ENCODE measurements at places on chromosomes 3 and 15.

DNA sequence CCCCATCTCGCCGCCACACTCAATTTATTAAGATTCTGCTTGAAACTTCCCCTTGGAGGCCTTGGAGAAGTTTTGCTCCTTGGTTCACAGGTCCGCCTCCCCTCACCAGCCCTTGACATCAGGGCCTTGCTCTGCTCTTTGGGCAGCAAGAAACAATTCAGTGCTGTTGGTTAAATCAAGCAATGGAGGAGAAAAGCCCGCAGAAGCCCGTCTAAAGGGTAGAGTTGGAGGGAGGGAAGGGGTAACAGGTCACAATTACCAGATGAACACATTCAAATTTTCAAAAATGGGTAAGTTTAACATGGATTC is 429 bp downstream of the PARP9 start:
- DNase-seq, result peak; percentile 11

GRCh38 chr3:127569160-127569559 is 21.4 kb downstream of the TPRA1 start:
- DNase-seq, result no peak

DNA sequence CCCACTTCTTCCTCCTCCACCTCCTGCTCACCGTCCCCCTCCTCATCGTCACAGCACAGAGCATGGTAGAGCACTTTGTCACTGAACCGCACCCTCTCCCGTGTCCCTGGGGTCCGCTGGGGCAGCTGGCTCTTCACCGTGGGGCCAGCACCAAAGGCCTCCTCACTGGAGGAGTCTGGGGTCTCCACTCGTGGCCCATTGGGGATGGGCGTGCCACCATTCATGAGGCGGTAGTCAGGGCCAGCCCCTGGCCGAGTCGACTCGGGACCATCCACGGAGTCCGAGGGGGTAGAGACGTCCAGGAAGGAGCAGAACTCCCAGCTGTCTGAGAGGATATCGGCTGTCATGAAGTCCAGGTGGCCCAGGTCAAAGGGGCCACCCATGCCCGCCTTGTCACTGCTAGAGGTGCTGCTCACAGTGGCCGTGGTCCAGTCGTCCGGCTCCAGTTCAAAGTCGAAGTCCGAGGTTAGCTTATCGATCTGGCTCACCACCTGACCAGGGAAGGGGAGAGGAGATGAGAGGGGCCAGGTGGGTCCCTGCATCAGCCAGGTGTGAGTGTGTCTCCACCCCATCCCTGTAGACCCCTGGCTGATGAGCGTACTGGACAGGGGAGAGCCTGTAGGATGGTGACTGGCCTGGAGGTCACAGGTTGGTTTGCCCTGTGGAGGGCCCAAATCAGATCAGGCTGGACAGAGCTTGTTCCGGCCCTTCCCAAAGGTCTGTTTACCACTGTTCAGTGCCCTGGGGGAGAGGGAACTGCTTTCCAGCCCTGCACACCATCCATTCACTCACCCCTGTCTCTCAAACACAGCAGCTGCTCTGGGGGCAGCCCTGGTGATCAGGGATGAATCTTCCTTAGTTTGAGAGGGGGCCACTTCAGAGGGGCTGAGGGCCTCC is 12.8 kb downstream of the INSYN1 start:
- no peak for DNase-seq

GRCh38 chr15:78537266-78537905 is 2.9 kb upstream of the PSMA4 start:
- DNase-seq, result peak; percentile 19

GRCh38 chr3:114624047-114624445 is 330.2 kb downstream of the TIGIT start:
- peak; percentile 68 for DNase-seq

GRCh38 chr3:164467007-164467406 is 611.3 kb downstream of the SI start:
- no peak for DNase-seq

GRCh38 chr3:9808345-9809037 is 1.6 kb upstream of the TTLL3 start:
- peak; percentile 44 for DNase-seq

DNA sequence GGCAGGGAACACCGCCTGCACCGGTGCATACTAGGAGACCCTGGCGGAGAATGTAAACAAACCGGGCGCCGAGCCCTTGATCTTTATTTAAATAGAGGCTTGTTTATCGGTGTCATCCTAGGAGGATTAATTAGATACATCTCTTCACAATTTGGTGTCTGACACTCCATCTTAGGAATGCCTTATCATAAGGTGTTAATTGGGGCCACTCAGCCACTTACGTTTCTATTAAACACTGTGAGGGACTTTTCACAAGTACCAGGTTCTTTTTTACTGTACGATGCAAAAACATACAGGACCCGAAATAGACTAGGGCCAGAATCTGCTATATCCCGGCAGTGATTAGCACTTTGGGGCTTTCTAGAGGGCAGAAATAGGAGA is 8.0 kb downstream of the EOMES start:
- no peak for DNase-seq

DNA sequence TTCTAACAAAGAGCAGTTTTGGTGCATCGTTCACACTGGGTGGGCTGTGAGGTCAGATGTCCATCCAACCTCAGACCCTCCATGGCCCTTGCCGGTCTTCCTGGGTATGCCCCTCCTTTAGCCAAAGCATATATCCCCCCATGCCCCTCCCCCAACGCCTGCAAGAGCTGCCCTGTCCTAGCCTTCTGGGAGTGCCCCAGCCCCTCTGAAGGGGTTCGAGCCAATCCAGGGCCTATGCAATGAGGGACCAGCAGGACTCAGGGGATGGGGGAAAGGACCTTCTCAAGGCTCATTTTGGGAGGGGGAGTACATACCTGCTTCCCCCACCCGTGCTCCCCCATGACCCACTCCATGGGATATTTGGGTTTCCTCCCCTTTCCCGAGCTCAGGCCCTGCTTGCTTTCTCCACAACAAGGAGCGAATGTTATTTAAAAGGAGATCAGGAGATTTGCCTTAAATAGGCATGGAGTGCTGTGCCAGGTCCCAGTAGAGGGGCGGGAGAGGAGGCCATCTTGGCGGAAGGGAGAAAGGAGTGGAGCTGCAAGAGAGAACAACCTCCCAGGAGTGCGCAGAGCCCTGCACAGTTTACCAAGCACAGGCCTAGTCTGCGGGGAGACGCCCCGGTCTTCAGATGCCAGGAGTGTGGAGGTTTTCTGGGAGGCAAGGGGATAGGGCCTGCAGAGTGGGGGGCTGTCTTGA is 18.2 kb downstream of the PIF1 start:
- DNase-seq, result no peak

DNA sequence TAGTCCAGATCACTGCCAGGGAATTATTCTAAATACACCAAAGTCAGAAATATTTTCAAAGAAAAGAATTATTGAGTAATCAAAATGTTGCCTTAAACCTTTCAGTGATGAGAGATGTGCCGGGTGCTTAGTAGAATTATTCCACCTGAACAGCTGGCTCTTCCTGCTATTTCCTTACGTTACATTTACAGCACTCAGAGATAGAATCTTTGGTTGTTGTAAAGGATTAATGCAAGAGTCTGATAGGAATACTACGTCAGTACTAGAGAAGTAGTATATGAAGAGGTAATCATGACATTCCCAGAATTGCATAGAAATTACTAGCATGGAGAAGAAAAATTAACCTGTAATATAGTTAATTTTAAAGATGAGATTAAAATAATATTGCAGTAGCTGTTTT is 50.9 kb upstream of the ZDHHC23 start:
- DNase-seq, result no peak

- no peak for DNase-seq
Measured at GRCh38 chr3:111650378-111651275, 55.5 kb upstream of the ZBED2 start.

DNA sequence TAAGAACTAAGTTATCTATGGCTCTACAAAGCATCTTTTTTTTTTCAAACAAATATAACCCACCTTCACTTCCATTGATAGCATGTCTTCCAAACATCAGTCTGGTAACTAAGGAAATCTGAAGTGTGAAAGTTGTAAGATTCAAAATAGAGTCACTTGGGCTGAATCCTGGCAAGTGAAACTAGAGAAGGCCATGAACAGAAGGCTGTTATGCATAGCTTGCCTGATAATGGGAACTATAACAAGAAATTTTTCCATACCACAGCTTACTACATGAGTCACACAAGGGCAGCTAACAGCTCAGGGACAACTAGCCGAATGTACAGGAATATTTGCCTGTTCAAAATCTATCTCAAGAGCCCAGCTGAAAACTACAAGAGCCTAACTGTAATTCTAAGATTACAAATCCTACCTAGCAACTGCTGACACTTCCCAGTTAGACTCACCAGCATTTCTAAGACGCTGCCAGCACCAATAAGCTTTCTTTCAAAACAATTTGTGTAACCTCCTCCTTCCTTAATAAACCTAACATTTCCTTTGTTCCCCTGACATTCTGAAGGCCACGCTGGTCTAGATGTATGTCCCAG is 1066.5 kb downstream of the PLOD2 start:
- peak; percentile 74 for DNase-seq

DNA sequence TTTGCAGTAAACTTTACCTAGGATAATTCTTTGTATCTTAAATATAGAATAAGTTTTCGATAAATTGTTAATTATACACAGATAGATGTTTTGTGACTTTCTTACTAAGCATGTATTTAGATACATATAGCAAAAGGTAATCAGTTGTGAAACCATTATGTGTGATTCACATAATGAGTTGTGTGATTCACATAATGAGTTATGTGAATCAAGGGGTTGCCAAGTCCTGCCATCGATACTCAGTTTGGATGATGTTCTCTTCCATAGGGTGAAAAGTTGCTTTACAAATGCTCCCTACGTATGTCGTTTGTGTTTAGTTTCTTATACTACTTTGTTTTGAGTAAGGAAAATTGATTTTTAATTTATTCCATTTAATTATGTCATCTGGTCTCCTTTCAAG is 682.1 kb downstream of the MECOM start:
- DNase-seq, result peak; percentile 51

DNA sequence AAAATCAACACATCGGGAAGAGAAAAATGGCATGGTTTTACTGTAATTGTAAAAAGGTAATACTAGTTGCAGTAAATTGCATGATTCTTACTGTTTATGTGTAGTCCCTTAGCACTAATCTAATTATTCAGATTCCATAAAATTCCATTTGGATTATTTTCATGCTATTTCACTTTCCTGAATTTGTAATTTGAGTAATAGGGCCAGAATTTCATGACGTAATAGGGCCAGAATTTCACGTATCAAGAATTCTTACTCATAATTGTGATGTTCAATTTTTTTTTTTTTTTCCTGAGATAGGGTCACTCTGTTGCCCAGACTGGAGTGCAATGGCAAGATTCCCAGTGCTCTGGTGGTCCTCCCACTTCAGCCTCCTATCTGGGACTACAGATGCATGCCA is 2.9 kb upstream of the U2SURP start:
- peak; percentile 74 for DNase-seq
